Natural killer cell (primary cell): ENCODE measurements at places on chromosomes 3 and 15.

GRCh38 chr3:73801444-73801843 is 176.7 kb upstream of the PDZRN3 start:
- DNase-seq: no peak

- no peak for DNase-seq
Measured at GRCh38 chr15:74130155-74130848, at the start of gene ISLR2. ISLR2 (plus strand) TSS chr15:74130586; CDS start chr15:74132755, 2,169 bp downstream.

DNA sequence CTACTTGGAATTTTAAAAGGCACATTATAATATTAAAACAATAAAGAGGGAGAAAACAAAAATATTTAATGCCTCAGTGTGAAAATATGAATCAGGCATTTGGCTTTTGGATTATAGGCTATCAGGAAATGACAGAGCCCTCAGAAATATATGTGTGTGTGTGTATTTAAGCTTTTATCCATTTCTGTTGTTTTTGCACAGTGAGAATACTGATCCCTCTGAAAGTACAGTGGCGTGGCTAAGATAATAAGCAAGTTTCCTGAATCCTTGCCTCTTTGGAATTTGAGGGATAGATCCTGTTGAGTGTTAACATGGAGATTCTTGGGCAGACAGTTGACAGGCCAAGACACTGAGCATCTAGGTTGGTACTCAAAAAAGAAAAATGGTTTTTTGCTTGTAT is 234.8 kb upstream of the ZBTB20 start:
- DNase-seq: no peak

- DNase-seq: no peak
Measured at GRCh38 chr3:10768708-10769394, 47.2 kb upstream of the SLC6A11 start.

DNA sequence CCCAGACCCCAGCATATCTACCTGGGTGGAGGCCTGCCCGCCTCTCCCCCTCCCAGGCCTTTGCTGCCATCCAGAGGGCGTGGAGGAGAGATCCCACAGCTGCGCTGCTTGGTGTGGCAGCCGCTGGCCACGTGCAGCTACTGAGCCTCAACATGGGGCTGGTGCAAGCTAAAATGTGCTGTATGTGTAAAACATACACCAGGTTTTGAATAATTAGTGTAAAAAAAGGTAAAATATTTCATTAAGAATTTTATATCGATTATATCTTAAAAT is 95.8 kb downstream of the SEC22A start:
- no peak for DNase-seq

DNA sequence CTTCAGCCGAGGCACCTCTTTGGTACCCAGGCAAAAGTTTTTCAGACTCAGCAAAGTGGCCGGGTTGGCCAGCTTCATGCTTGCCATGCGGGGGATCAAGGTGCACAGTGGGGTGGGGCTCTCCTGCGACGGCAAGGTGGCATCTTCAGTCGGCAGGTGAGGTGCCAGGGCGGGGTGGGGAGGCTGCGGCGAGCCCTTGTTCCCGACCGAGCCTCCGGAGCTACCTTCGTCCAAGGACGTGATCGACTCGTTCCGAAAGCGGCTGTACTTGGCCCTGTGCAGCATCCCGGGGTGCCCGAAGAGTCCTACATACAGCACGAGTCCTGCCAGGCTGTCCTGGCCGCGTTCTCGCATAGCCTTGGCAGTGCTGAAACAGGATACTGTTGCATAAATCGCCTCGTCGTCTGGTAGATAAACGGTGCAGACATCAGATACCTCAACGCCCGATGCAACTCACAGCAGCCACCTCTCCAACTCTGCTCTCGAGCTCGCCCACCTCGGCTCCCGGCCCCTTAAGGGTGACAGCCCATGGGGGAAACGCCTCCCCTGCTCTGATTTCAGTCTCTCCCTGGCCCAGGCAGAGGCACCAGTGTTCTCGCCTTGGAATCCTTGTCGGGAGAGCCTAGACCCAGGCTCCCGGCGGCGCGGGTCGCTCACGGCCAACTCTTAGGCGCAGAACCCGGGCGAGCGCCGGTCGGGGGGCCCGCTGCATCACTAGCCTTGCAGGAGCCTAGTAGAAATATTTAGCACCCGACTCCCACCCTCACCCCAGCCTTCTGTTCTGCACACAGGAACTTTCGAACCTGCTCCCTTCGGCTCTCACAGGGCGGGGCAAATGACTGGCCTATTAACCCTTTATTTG is 826 bp downstream of the SHC4 start:
- peak; percentile 25 for DNase-seq

GRCh38 chr3:86787091-86787490 is 203.9 kb downstream of the VGLL3 start:
- DNase-seq: no peak

- DNase-seq: no peak
Measured at GRCh38 chr15:67755264-67755663, 70.0 kb upstream of the SKOR1 start.

GRCh38 chr3:174413062-174413912 is 445.8 kb upstream of the NAALADL2 start:
- no peak for DNase-seq

- no peak for DNase-seq
Measured at GRCh38 chr3:9074079-9074478, 110.8 kb upstream of the RAD18 start.

- DNase-seq: no peak
Measured at GRCh38 chr3:193869221-193870201, 266.4 kb upstream of the HES1 start.

- DNase-seq: no peak
Measured at GRCh38 chr3:77414881-77415280, 375.0 kb downstream of the ROBO2 start.

DNA sequence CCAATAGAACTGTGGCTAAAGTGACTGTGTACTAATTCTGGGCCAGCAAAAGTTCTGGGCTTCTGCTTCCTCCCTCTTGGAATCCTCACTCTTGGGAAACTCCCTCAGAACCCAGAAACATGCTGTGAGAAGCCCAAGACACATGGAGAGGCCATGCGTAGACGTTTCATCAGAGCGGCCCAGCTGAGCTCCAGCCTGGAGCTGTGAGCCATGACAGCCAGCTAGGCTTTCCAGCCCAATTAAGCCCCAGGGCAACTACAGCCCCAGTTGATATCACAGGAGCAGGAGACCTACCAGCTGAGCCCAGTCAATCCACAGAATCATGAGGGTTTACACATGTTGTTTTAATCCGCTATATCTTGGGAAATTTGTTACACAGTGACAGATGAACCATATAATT is 43.6 kb upstream of the CNOT10 start:
- no peak for DNase-seq

DNA sequence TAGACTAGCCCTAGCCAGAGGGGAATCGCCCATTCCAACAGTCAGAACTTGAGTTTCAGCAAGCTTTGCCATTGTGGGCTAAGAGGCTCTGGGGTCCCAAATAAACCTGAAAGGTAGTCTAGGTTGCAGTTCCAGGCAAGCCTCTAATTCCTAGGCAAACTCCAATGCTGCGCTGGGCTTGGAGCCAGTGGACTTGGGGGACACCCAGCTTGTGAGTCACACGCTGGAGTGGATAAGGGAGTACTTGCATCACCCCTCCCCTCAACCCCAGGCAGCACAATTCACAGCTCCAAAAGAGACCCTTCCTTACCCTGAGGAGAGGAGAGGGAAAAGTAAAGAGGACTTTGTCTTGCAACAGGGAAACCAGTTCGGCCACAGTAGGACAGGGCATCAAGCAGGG is 105.2 kb upstream of the DPPA4 start:
- no peak for DNase-seq

DNA sequence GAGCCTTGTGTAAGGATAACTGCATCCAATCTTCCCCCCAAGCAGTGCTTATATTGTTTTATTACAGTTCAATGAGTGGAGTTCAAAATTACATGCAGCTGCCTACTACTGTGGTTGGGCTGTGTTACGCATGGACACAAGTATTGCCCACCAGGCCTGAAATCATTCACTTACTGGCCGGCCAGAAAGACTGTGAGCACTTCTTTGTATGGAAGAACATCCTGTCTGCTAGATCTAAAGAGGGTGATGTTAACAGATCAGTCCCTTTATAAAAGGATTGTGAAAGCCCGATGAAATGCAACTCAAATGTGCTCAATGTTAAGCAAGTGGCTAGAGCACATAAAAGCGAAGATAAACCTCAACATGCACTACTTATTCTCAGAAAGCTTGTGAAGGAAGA is 132.5 kb downstream of the FOXP1 start:
- DNase-seq: peak; percentile 52

- no peak for DNase-seq
Measured at GRCh38 chr3:67386451-67386850, 268.0 kb downstream of the SUCLG2 start.

- DNase-seq: no peak
Measured at GRCh38 chr3:126100269-126100633, 16.3 kb upstream of the SLC41A3 start.

- DNase-seq: no peak
Measured at GRCh38 chr3:84601303-84601702, 357.5 kb upstream of the CADM2 start.

- DNase-seq: no peak
Measured at GRCh38 chr3:7306901-7307300, 446.0 kb downstream of the GRM7 start.

- DNase-seq: no peak
Measured at GRCh38 chr15:39622660-39623516, 42.0 kb downstream of the THBS1 start.

DNA sequence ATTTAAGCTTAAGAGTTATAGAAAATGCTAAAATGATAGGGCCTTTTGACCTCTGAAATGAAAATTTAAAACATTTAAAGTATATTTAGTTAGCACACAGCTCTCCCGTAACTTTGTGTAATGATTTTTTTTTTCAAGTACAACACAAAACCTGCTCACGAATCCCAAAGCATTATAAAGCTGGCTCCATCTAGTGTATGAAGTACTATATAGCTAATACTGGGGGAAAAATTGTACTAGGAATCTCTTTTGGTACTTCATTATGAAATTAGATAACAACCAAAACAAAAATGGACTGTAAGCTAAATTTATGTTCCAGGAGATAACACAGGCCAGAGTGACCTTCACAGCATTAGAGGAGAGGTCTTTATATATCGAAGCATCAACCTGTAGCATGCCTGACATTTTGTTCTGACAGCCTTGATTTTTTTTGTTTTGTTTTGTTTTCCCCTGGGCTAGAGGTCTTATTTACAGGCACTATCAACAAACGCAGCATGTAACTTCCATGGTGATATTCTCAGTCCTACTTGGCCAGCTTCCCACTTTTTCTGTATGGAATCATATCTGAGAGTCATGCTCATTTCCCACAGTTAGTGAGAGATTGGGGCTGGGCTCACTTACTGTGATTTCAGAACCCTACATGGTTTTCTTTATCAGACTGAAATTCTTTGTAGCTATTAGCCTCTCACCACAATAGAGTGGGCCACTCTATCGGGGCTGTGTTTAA is 116.3 kb downstream of the MITF start:
- no peak for DNase-seq

- no peak for DNase-seq
Measured at GRCh38 chr3:151909681-151910405, 36.4 kb downstream of the SUCNR1 start.

- DNase-seq: no peak
Measured at GRCh38 chr15:58734859-58735258, 14.6 kb downstream of the ADAM10 start.

DNA sequence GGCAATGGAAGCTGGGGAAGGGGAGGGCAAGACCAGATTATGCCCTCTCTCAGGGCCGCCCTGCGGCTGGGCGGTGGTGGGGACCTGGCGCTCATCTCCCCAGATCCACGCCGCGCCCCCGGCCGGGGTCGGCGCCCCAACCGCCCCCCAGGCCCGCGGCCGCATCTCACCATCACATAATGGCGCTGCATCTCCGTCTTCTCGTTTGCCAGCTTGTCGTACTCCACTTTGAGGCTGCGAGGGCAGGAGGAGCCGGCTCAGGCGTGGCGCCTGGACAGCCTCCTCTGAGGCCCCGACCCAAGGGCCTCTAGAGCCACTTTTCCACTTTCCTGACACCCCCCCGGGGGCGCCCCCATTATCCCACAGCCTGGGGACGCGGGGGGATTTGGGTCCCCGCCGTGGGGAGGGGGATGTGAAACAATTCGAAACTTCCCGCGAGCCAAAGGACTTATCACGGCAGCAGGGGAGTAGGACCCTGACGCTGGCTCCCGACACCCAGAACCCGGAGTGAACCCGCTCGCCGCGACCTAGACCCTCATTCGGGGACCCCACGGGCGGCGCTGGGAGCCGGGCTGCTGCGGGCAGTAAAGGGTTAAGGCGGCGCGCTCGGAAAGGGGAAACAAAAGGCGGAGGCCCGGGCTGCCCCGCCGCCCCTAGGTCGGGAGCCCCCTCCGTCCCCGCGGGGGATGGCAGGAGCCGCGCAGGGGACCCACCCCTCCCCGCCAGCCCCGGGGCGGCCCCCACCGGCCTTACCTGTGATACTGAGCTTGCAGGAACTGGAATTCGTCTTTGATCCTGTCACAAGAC is 2.1 kb downstream of the TLE3 start:
- DNase-seq: no peak

- no peak for DNase-seq
Measured at GRCh38 chr15:61655881-61656280, 404.4 kb downstream of the VPS13C start.

- DNase-seq: no peak
Measured at GRCh38 chr3:23114432-23114831, 88.7 kb upstream of the UBE2E2 start.

GRCh38 chr15:68612503-68612902 is 33.7 kb downstream of the CORO2B start:
- no peak for DNase-seq

- no peak for DNase-seq
Measured at GRCh38 chr3:56985460-56985859, 75.0 kb upstream of the SPATA12 start.

- DNase-seq: no peak
Measured at GRCh38 chr3:117130222-117130621, 420.6 kb downstream of the TUSC7 start.

- DNase-seq: no peak
Measured at GRCh38 chr3:107767897-107768605, 245.3 kb downstream of the BBX start.

DNA sequence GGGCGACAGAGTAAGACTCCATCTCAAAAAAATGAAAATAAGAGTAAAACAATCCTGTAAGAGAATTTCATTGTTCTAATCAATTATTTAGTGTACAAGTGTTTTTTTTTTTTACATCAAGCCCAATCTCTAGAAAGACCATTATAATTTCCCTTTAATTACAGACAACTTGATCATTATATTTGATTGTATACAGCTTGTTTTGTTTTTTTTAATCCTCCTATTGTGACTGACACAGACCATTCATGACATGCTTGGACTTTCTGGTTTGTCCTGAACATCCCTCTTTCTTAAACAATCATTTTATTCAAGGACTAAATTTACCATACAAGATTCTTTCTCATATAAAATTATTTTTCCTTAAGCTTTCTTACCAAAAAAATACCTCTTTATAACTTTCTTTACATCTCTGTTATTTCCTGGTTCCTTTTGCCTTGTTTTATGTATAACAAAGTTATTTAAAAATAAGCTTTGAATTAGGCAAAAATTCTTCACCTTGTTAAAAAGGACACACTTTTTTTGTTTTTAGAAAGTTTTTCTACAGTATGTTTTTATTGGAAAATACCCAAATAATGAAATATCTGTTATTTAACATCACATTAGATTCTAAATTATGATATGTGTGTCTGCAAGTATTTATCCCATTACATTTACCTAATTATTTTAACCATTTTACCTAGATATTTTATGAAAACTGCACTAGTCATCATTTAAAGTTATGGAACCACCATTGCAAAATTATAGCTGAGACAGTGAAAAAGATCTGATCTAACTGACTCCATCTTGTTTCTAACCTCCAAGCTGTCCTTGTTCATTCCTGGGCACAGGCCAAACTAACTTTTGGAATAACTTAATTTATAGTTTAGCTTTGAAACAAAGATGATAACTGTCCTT is 26.1 kb upstream of the GFM1 start:
- no peak for DNase-seq
